ENCODE measurements at places on chromosomes 4 and X. TPM values are rescaled to one million over a fixed set of nuclear protein-coding genes. Genes with fewer than 3 reads are reported as not detected.

DNA sequence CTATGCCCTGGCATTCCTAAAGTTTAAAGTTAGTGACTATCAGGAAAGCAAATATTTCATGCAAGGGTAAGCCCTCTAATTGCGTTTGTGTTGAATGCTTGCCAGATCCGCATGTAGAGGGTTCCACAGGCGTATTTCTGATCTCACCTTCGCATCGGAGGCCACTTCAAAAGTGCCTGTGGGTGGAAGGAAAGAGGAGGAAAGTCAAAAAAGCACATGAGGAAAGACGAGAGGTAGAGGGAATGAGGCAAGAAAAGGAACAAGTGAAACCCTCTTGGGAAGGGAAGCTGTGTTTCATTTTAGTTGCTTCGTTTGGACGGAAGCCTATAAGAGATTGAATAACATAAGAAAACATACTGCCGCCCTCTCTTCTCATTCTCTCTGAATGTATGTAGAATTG lies 628.8 kb downstream of the SPRY1 start:
- no peak for DNase-seq

GRCh38 chrX:317424-318067 lies 1.1 kb downstream of the GTPBP6 start:
- no peak for DNase-seq

Gene EIF1AX
- total RNA-seq, result 45.8 TPM

Gene PDE5A
- 2.0 TPM for total RNA-seq

- DNase-seq, result no peak
Measured at GRCh38 chrX:97524340-97524739, 640.6 kb downstream of the RPA4 start.

DNA sequence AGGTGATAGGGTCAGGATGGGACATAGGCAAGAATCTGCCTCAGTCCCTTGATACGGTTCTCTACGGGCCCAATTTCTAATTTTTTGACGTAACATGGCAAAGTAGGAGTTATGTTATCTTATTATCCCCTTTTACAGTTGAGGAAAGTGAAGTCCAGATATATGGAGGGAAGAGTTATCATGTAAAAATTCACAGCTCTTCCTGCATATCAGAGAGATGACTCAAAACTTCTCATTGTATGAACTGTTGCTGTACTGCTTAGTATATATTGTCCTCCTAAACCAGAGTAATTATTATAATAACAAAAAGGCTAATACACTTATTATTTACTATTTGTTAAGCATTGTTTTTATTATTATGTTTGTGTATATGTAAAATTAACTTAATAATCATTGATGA lies 260.5 kb upstream of the IGFBP7 start:
- no peak for DNase-seq

DNA sequence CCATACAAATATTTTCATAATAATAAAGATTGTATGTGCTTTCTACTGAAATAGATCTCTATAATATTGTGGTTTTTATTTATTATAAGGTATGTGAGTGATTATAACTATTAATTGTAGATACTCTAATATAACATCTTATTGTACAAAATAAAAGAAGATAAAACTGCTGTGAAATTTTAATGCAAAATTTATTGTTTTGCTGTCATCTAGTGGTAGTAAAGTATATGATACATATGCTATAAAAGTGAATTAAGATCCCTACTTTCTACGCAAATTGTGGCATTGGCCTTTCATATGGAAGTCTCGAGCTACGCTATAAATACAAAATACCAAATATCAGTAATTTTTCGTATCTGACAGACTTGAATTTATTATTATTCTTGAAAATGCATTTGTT lies 19.3 kb downstream of the YIPF7 start:
- no peak for DNase-seq

- no peak for DNase-seq
Measured at GRCh38 chr4:20096911-20097310, 154.8 kb upstream of the SLIT2 start.

Gene FGF16
- total RNA-seq, result not detected

DNA sequence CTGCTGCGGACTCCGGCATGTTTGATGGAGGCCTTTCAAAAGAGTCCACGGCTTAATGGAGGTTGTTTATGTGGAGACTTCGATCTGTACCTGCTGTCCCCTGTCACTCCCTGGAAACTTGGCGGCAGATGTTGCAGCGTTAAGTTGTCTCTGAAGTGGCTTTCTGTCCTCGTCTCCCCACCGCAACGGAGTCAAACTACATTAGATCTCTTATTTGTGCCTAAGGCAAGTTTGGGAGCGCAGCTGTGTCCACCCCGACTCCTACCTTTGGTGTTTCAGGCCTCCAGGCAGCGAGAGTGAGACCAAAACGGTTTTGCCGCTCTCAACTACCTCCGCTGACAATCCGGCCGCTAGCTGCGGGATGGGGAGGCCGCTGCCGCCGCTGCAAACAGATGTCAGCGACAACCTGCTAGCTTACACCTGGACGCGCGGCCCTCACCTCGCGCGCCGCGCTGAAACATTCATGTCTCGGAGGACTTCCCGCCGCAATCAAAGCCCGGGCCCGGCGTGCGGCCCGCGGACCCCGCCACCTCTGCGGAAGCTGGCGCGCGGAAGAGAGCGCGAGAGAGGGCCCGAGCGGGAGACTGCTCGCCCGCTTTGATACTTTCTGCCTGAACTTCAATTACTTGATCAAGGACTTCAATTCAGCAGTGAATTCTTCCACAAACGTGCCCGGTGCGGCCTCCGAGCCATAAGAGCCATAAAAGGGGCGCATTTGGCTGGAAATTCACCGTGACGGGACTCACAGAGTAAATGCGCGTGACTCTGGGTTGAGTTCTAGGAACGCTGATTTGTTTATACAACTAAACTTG lies 108.4 kb downstream of the ANTXR2 start:
- DNase-seq, result no peak

DNA sequence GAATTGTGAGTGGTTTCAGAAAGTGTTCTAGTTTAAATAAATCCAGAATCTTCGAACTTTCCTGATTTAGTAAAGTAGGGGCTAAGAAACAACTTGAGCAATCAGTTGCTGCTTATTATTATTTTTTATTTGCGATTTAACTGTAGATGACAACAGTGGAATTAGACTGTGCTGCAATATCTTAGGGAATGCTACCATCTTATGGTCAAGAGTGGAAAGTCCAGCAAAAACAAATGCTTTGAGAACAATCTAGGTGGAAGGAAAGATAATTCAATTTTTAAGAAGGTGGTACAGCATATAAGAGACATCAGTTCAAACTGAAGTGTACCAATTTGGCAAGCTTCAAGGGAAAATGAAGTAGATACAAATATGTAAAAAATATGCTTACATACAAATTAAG lies 73.3 kb downstream of the CYLC1 start:
- DNase-seq, result peak; percentile 16

GRCh38 chr4:113776679-113777078 lies 15.1 kb upstream of the CAMK2D start:
- DNase-seq, result no peak

GRCh38 chrX:44733931-44734330 lies 109.9 kb upstream of the DUSP21 start:
- DNase-seq, result no peak

GRCh38 chrX:96621811-96622210 lies 62.8 kb upstream of the DIAPH2 start:
- DNase-seq, result no peak

Gene IL2RG
- 0.08 TPM for total RNA-seq

Gene SYN1
- not detected for total RNA-seq

GRCh38 chrX:65920620-65921019 lies 119.3 kb downstream of the VSIG4 start:
- no peak for DNase-seq

- DNase-seq, result peak; percentile 81
Measured at GRCh38 chr4:177511611-177512010, 69.4 kb upstream of the AGA start.

DNA sequence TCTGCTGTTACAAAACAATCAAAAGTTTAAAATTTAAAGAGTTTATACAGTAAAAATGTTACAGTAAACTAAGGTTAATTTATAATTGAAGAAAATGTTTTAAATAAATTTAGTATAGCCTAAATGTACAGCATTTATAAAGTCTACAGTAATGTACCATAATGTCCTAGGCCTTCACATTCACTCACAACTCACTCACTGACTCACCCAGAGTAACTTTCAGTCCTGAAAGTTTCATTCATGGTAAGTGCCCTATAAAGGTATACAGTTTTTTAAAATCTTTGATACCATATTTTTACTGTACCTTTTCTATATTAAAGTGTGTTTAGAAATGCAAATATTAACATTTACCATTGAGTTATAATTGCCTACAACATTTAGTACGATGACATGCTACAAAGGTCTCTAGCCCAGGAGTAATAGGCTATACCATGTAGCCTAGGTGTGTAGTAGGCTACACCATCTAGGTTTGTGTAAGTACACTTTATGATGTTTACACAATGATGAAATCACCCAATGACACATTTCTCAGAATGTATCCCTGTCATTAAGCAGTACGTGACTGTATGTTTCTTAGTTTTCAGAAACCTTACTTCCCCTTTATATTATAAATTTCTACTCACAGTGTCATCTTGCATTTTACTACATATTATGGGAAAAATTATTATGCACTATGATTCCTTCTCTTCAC lies 320.8 kb downstream of the ADAM29 start:
- no peak for DNase-seq

- DNase-seq, result no peak
Measured at GRCh38 chr4:37884855-37885487, 5.9 kb upstream of the TBC1D1 start.

DNA sequence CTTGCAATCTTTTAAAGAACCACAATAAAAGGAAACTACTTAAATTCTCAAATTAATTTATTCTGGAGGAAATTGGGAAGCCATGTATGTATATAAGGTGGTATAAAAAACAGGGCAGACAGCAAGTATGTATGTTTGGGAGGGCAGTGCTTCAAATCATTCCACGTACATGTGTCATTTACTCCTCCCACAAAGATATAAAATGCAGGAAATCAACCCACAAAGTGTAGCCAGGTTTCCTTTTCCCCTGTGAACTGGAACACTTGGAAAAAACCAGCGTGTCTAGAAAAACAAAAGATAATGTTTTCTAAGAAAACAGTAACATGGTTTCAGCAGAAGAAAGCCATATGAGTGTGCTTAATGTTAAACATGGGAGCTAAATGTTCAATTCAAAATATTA lies 156.7 kb upstream of the FAM47A start:
- DNase-seq, result no peak

Measured in HT-29 (cell line).